ENCODE measurements at places on chromosomes 6 and 20.

DNA sequence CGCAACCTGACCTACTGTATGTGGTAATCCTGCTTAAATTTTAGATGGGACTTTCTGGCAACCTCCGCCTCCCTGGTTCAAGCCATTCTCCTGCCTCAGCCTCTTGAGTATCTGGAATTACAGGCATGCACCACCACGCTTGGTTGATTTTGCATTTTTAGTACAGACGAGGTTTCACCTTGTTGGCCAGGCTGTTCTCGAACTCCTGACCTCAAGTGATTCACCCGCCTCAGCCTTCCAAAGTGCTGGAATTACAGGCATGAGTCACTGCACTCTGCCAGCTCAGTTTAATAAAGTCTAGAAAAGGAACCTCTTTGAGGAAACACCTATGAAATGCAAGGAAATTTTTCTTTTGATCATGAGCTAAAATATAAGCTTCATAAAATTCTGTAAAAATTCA lies 9.0 kb upstream of the PLCB4 start:
- DNase-seq: no peak

DNA sequence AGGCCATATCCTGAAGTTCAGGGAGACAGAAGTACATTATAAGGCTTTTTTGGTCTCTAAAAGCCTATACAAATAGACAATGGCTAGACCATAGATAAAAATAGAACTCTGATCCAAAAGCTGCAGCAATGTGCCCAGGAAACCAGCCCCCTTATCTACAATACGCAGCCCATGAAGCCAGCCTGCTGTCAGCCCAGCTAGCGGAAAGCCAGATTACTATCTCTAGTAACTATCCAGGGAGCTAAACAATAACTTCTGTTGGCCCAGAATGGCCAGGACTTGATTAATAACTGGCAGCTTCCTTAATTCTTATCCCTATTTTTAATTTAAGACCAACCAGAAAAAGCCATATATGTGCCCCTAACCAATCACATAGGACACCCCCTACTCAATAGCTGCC lies 160.4 kb upstream of the SMLR1 start:
- no peak for DNase-seq

DNA sequence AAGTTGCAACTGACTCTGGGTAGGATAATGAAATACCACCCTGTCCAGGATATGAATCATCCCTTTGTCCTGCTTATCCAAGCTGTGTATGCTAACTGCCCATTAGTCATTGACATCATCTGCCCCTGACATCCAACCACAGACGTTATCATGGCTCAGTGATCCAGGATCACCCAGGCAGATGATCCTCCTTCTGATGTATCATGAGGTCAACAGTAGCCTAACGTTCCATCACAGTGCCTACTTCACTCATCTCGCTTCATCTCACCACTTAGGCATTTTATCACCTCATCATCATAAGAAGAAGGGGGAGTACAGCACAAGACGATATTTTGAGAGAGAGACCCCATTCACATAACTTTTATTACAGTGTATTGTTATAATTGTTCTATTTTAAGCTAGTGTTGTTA lies 13.4 kb upstream of the BTN3A2 start:
- peak; percentile 91 for DNase-seq

GRCh38 chr20:32535953-32536823 lies 48.9 kb downstream of the NOL4L start:
- DNase-seq: no peak

DNA sequence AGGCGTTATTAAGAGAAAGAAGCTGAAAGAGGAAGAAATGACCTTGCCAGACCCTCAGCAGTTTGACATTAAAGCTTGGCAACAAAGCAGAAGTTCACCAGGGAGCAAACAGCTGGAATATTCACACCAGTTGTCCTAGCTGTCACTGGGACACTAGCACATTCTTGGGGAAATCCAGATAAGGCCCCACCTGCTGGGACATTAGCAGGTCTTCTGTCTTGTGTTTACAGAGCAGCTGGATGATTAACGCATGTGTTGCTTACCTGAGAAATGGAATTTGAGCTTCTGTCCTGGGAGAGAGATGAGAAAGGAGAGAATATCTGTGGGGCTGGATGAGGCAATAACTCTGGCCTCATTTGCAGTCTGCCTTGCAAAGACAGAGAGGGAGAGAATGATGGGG lies 137.6 kb upstream of the RIN2 start:
- DNase-seq: no peak

GRCh38 chr20:60009318-60009717 lies 51.1 kb downstream of the CDH26 start:
- no peak for DNase-seq

GRCh38 chr20:58897488-58897887 lies 45.0 kb downstream of the GNAS start:
- no peak for DNase-seq

DNA sequence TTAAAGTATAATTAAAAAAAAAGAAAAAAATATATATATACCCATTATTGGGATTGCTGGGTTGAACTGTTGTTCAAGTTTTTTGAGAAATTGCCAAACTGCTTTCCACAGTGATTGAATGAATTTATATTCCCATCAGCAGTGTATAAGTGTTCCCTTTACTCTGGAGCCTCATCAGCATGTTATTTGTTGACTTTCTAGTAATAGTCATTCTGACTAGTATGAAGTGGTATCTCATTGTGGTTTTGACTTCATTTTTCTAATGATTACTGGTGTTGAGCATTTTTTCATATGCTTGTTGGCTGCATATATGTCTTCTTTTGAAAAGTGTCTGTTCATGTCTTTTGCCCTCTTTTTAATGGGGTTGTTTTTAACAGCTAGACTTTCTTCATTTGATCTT lies 1260.8 kb upstream of the GJE1 start:
- peak; percentile 41 for DNase-seq

- DNase-seq: no peak
Observed at GRCh38 chr6:113292646-113293422, 564.3 kb upstream of the MARCKS start.

- DNase-seq: peak; percentile 73
Observed at GRCh38 chr20:47686545-47686944, 98.7 kb downstream of the SULF2 start.

DNA sequence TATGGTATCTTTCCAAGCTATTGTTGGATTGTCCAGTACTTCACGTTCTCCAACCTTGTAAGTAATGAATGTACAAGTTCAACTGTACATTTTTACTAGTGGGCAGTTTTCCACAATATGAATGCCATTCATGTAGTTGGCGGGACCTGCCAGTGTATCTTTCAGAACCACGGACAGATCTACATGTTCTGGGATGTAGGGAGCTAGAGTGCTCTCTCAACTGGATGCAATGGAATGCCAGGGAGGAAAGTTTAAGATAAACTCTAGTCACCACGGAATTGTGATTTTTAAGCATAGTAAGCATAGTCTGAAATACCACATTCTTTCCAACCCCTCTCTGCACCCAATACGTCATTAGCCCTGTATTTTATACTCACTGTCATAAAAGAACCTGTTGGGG lies 21.5 kb upstream of the HLA-C start:
- DNase-seq: no peak

DNA sequence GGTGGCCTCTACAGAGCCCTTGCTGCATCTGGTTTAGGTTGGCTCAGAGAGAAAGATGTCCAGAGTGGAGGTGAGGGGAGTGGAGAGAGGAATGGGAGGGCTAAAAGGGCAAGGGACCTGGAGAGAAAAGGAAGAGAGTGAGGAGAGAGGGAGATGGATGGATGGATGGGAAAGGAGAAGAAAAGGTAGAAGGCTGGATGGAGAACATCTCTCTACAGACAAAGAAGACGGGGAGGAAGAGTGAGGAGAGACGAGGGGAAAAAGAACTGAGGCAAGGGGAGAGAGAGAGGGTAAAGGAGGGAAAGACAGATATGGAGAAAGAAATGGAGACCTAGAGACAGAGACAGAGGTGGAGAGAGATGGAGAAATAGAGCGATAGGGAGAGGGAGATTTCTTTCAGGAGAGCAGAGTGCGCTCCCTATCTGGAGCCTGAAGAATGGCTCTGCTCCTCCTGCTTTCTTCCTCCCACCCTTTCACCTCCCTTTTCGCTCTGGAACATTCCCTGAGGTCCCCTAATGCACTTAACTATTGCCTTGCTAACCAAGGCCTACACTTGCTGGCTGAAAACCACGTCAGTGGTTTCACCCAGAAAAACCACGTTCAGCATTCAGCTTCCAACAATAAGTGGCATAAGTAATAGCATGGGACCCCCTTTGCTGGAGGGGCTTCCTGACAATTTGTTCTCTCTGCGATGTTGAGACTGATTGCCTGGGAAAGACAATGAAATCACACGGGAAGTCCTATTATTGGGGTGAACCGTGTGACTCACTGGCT lies 286.3 kb downstream of the CDH26 start:
- DNase-seq: no peak

GRCh38 chr20:38083338-38084048 lies 49.9 kb downstream of the RPRD1B start:
- no peak for DNase-seq

DNA sequence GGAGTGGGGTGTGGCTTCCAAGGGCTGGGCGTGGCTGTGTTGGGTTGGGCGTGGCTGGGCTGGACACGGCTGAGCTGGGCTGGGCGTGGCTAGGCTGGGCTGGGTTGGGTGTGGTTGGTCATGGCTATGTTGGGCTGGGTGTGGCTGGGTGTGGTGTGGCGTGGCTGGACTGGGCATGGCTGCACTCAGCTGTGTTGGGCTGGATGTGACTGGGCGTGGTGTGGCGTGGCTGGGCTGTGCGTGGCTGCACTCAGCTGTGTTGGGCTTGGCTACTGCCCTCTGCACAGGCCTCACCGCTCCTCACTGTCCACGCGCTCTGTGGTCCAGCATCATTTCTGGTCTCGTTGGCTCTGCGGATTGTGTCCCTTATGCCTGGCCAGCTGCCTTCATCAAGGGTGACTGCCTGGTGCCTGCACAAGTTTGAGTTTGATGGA lies 43.5 kb upstream of the SLCO4A1 start:
- no peak for DNase-seq

DNA sequence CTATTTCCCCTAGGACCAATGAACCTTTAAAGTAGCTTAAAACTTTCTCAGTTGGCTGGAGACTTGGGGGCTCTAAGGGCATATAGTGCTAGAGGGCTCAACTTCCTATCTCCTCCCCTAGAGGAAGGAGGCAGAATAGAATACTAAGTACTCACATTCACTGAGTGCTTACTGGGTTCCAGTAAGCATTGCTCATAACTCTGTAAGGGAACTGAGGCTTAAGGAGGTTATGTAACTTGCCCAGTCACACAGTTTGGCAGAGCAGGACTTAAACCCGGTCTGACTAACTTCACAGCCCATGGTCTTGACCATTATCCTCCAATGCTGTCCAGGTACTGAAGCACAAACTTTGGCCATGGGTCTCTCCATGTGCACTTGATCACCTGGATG lies 12.5 kb downstream of the SESN1 start:
- DNase-seq: no peak

DNA sequence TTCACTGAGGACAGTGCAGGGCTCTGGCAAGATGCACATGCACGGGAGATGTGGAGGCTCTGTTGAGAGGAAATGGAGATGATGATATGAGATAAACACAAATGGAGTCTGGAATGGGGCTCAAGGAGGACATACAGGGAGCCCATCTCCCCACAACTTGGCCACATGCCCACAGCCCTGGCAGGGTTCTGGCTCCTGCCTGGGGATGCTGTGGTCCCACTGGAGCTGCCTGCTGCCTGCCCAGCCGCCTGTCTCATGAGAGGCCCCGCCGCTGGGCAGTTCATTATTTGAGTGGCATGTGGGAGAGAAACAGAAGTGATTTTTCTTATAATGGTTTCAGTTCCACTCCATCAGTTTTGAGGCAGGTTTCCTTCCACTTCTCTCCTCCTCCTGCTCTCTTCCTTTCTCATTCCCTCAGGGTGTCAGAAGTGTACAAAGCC lies 133.6 kb upstream of the TRAF3IP2 start:
- DNase-seq: no peak

GRCh38 chr6:106906232-106906631 lies 68.3 kb downstream of the CD24 start:
- DNase-seq: no peak

GRCh38 chr20:49966861-49967260 lies 15.9 kb upstream of the SNAI1 start:
- no peak for DNase-seq

- DNase-seq: peak; percentile 85
Observed at GRCh38 chr6:73579851-73580246, 59.0 kb upstream of the EEF1A1 start.

GRCh38 chr6:124512431-124512830 lies 449.8 kb upstream of the RNF217 start:
- no peak for DNase-seq

GRCh38 chr6:112980676-112981075 lies 633.5 kb downstream of the RFPL4B start:
- DNase-seq: no peak

- no peak for DNase-seq
Observed at GRCh38 chr20:24954566-24954965, 5.5 kb downstream of the CST7 start.

DNA sequence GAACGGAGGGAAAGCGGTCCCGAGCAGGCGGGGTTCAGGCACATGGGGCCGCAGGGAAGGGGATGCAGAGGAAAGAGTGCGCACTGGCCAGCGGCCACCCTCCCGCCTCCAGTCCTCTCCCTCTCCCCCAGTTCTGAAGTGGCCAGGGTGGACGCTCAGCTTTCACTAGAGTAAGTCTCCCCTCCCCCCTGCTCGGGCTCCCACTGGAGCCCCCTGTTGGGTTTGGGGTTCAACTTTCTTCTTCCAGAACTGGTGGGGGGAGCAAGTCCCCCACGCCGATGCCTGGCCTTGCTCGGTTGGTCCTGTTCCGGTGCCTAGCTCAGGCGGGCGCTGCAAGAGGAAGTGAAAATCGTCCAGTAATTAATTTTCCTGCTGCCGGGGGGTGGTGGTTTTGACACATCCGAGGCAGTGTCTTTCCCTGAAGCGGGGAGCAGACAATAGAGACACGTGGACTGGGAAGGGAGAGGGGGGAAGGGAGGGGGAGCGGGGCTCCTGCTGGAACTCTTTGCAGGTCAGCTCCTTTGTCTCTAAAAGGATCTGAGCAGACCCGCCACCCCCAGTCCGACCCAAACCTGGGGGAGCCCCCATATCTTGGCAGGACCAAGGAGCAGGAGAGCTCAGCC lies 824 bp upstream of the SCRT2 start:
- DNase-seq: no peak

DNA sequence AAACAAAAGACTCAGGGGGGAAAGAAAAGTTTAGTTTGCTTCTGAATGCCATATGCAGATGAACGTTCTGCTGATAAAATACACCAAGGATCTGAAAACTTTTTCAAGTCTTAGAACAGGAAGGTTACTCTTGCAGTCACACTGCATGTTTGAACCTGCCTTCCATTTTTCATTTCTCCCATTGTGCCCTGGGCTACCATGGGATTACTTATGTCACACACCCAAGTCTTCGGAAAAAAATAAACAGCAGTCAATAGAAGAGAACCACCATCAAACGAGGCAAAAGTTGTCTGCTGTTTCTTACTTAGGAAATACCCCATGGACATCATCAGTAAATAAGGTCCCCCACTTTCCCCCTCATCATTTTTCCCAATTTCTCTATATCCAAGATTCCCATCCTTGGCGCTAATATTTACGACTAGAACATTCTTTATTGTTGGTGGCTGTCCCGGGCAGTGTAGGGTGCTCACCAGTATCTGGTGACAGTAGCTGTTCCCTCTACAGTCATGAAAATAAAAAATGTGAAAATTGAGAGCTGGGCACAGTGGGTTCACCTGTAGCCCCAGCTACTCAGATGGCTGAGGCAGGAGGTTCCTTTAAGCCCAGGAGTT lies 202.5 kb downstream of the BCAS1 start:
- DNase-seq: no peak

GRCh38 chr6:20328266-20328923 lies 73.3 kb upstream of the E2F3 start:
- no peak for DNase-seq

- no peak for DNase-seq
Observed at GRCh38 chr6:150894935-150895552, 29.5 kb downstream of the MTHFD1L start.

GRCh38 chr20:32963176-32963575 lies 41.1 kb downstream of the SUN5 start:
- DNase-seq: no peak

All from skeletal muscle cell (primary cell).